ENCODE measurements at places on chromosomes 1 and 21. TPM values are rescaled to one million over a fixed set of nuclear protein-coding genes. Genes with fewer than 3 reads are reported as not detected.

Gene PI4KB
- total RNA-seq, result 77.6 TPM

- DNase-seq, result no peak
Measured at GRCh38 chr1:69985376-69985775, 220.0 kb downstream of the LRRC40 start.

GRCh38 chr1:9126511-9126910, 2.4 kb downstream of the GPR157 start:
- no peak for DNase-seq

Gene OR14A2
- total RNA-seq, result not detected

DNA sequence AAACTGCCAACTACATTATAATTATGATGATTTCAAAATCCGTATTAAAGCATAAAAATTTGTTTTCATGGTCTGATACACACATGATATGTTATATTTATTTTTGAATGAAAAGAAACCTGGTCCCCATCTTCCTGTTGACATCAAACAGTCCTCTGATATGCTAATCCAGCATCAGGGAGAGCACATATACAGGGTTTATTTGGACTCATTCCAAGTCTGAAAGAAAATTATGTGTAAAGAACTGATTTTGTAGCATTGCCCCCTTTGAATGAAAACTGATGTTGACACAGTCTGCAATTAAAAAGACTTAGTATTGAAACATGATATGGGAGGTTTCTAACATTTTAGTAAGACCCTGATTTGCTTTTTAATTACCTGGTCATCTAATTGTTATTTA, 119.4 kb downstream of the NEK7 start:
- no peak for DNase-seq

- DNase-seq, result no peak
Measured at GRCh38 chr1:17016317-17016661, 4.6 kb upstream of the ATP13A2 start.

DNA sequence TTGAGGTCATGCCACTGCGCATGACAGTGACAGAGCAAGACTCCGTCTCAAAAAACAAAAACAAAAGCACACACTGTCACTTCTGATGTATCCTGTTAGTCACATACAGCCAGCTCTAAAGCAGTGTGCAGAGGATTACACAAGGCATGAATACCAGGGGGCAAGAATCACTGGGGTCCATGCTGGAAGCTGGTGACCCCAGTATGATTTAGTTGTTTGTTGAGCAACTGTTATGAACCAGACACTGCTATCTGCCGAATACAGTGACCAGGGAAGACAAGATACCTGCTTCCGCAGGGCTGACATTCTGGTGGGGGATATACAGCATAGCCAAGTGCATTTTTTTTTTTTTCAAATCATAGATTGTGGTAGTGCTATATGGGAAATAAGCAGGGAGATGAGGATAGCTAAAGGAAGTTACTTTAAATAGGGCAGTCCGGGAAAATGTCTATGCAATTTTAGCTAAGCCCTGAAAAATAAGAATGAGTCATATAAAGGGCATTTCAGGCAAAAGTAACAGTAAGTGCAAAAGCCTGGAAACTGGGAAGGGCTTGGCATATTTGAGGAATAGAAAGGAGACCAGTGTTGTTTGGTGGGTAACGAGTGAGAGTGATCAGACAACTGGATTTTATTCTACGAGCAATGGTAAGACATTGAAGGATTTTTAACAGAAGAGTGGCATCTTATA, 69.7 kb downstream of the ADSS2 start:
- DNase-seq, result no peak

- peak; percentile 88 for DNase-seq
Measured at GRCh38 chr1:90707363-90707710, 9.8 kb downstream of the BARHL2 start.

GRCh38 chr21:37683396-37684114, 232.7 kb downstream of the KCNJ6 start:
- no peak for DNase-seq

- DNase-seq, result no peak
Measured at GRCh38 chr1:245016700-245017099, 138.1 kb upstream of the KIF26B start.

Gene RXFP4
- not detected for total RNA-seq

DNA sequence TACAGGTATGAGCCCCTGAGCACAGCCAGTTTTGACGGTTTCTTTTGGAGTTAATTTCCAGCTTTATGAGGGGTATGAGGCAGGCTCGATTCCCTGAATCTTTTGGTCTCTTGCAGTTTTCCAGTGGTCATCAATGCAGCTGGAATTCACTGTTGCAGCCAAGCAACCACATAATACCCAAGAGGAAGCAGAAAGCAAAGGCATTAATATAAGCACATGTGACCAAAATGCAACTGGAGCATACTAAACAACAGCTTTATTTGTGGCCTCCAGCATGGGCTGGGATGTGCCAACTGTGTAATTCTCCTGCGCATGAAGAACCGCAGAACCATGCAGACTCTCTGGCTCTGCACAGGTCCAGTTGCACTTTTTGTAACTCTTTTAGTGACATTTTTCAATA, 33.0 kb downstream of the DSCAM start:
- DNase-seq, result no peak

Gene TINAGL1
- 212 TPM for total RNA-seq

GRCh38 chr21:9767592-9768375, 753.6 kb upstream of the TPTE start:
- no peak for DNase-seq

GRCh38 chr21:31387560-31388186, 43.6 kb upstream of the TIAM1 start:
- peak; percentile 26 for DNase-seq

Gene LCE1C
- total RNA-seq, result not detected

Gene WNT3A
- not detected for total RNA-seq

DNA sequence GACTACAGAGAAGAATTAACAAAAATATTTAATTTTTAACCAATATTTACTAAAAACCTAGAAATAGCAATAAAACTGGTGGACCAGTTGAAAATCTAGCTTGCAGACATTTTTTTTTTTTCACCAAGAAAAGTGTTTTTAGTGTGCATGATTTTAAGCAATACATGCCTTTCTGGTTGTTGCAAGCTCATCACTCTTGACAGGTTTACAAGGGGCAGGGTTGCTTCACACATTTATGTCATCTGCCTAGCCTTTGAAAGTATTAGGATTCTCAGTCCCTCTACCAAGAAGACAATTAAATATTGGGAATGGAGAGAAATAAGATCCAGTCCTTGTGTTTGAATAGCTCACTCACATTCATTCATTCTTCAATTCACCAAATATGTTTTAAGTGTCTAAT, 53.8 kb upstream of the LYPLAL1 start:
- DNase-seq, result no peak

DNA sequence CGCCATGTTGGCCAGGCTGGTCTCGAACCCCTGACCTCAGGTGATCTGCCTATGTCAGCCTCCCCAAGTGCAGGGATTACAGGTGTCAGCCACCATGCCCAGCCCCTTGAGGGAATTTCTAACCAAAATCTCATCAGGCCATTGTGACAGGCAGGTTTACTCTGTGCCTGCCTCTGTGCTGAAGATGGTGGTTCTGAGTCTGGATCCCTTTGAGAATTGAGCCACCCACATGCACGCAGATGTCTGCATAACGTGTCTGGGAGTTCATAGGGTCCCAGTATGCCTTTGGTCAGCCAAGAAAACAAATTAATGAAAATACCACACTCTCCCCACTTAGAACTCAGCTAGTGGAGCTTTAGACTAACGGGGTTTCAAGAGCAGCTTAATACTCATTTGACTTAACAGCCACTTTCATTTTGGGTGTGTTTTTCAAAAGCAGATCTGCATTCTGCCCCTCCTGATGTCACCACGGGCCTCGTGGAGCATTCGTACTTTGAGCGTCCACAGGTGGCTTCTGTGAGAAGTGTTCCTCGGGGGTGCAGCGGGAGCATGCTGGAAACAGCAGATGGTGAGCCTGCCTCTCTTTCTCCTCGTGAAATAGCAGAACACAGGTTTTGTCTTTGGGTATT, 45.3 kb downstream of the DIP2A start:
- DNase-seq, result no peak

Gene CD1C
- total RNA-seq, result not detected

GRCh38 chr1:18972531-18972930, 16.1 kb upstream of the IFFO2 start:
- DNase-seq, result no peak

DNA sequence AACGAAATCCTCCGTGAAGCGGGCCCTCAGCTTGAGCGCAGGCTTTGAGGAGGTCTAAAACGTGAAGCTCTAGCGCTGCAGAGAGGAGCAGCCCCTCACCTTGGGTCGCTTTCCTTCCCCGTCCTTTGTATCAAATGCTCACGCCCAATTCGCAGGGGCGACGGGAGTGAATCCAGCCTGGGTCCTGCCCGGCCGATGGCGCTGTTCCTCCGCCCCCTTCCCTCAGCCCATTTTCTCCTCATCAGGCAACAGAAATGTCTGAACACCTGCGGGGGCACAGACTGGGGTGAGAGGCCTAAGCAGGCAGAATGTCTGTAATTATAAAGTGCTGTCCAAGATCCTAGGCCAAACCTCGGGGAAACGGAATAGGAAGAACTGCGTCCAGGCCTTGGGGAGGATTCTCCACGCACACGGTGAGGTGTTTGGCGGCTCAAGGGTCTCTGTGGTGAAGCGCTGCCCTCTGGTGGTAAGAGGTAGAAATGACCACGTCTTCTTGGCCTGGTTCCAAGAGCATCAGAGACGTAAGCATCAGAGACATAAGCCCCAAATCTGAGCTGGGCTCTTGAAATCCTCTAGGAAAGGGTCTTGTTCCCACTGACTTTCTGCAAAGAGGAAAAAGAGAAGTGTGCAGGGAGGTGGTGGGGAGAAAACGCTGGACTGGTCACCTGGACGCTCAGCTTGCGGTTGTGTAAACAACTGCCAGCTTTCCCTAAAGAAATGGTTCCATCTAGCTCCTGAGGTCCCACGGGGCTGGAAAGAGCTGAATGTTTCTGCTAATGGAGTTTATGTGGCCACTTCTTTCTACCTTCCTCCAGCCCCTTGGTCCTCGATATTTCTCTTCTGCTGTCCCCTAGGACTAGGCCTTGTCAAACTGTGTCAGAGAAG, 92.1 kb upstream of the CD53 start:
- DNase-seq, result peak; percentile 34

DNA sequence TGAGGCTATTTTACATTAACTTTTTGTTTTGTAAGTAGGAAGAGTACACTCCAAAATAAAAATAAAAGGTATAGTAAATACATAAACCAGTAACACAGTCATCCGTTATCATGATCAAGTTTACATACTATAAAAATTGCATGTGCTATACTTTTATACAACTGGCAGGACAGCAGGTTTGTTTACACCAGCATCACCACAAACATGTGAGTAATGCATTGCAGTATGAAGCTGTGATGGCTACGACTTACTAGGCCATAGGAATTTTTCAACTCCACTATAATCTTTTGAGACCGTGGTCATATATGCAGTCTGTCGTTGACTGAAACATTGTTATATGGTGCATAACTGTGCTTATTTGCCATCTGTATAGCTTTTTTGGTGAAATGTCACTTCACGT, 106.2 kb downstream of the CENPF start:
- no peak for DNase-seq

DNA sequence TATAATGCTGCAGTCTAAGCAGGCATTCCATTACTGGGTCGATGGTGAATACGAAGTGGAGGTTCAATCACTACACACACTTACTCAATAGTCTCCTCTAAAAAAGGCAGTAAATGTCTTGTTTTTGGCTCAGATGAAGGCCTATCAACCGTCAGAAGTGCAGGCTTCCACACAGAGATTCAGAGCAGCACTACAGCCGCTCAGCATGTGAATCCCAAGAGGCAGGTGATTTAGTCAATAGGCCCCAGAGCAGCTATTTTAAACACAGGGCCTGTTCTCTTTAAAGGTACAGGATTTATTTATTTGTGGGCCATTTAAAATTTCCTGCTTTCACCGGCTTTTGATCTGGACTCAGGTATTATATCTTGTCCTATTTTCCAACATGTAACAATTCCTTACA, 293.7 kb downstream of the RGS7 start:
- no peak for DNase-seq

DNA sequence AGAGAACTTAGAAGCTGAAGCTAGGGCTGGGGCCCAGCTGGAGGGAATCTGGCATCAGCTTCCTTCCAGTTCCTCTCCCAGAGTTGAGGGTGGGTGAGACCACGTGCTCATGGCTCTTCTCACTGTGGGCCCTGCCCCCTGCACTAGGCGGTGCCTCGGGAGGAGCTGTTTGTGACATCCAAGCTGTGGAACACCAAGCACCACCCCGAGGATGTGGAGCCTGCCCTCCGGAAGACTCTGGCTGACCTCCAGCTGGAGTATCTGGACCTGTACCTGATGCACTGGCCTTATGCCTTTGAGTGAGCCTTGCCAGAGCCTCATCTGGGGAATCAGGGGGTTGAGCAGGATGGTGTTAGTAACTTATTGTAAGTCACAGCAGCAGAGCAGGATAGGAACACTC, 16.1 kb downstream of the AKR1A1 start:
- no peak for DNase-seq

DNA sequence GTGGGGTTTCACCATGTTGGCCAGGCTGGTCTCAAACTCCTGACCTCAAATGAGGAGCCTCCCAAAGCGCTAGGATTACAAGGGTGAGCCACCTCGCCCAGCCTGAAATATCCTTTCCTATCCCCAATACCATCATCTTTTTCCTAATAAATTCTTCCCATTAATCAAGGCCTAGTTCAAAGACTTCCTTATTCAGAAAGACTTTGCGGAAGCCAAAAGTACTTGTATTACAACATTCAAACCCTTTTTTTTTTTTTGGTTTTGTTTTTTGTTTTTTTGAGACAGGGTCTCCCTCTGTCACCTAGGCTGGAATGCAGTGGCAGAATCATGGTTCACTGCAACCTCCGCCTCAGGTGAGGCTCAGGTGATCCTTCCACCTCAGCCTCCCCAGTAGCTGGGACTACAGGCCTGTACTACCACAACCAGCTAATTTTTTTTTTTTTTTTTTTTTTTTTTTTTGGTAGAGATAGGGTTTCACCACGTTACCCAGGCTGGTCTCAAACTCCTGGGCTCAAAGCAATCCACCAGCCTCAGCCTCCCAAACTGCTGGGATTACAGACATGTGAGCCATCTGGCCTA, 7.6 kb downstream of the SLC19A2 start:
- DNase-seq, result no peak

DNA sequence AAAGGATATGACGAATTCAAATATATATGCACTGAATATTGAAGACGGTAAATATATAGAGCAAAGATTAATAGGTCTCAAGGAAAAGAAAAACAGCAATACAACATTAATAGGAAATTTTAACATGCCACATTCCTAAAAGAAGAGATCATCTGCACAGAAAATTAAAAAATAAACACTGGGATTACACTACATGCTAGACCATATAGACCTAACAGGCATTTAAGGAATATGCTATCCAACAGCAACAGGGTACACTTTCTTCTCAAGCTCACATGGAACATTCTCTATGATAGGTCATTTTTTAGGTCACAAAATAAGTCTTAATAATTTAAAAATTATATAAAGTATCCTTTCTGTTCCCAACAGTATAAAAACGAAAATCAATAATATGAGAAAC, 1038.3 kb downstream of the KCNT2 start:
- DNase-seq, result no peak

Measured in mesothelial cell of epicardium (in vitro differentiated cells).